ENCODE measurements at places on chromosomes 3 and 15. TPM values are rescaled to one million over a fixed set of nuclear protein-coding genes. Genes with fewer than 3 reads are reported as not detected.

The ZKSCAN7 gene
- 2.7 TPM for total RNA-seq

The BCL2A1 gene
- 18.1 TPM for total RNA-seq

The WNT5A gene
- total RNA-seq = 1.7 TPM

The PLCL2 gene
- total RNA-seq = 12.2 TPM

The SCAANT1 gene
- total RNA-seq = not detected

The SNX22 gene
- total RNA-seq = 0.71 TPM

The ACTC1 gene
- 0.55 TPM for total RNA-seq

The PDCD6IP gene
- total RNA-seq = 256 TPM

The TTLL13 gene
- not detected for total RNA-seq

The MESP1 gene
- 16.0 TPM for total RNA-seq

The ZPLD1 gene
- not detected for total RNA-seq

The ATP8B4 gene
- 31.5 TPM for total RNA-seq

The GRK7 gene
- not detected for total RNA-seq

The DNAJA4 gene
- 21.4 TPM for total RNA-seq

The TXNRD3 gene
- total RNA-seq = 12.2 TPM

The CCDC13 gene
- total RNA-seq = 1.3 TPM

The GLDN gene
- total RNA-seq = 194 TPM

The ANKRD34C gene
- not detected for total RNA-seq

The PEAK1 gene
- total RNA-seq = 83.4 TPM

The GRIP2 gene
- 0.71 TPM for total RNA-seq

The BMF gene
- 4.0 TPM for total RNA-seq

The PCOLCE2 gene
- total RNA-seq = 255 TPM

The CTDSPL2 gene
- total RNA-seq = 26.1 TPM

The COMMD2 gene
- 30.1 TPM for total RNA-seq

The CCR1 gene
- 39.7 TPM for total RNA-seq

The MASP1 gene
- total RNA-seq = 3.2 TPM

The SCN11A gene
- 0.32 TPM for total RNA-seq

The MNS1 gene
- 0.77 TPM for total RNA-seq

The TRIM42 gene
- not detected for total RNA-seq

The SLCO2A1 gene
- 40.1 TPM for total RNA-seq

The CKMT1B gene
- total RNA-seq = 2.2 TPM

The LMLN gene
- 4.4 TPM for total RNA-seq

The GPR149 gene
- total RNA-seq = not detected

The ADAMTSL3 gene
- total RNA-seq = 5.8 TPM

The ROPN1B gene
- not detected for total RNA-seq

The PLA2G4E gene
- not detected for total RNA-seq

The RASGRP1 gene
- total RNA-seq = 1.1 TPM

The GOLGA8M gene
- 5.8 TPM for total RNA-seq

The TRIM59 gene
- 0.48 TPM for total RNA-seq

The ECE2 gene
- total RNA-seq = not detected

Data from mesenteric fat pad (tissue), 1 donor.